HT-29 (cell line): ENCODE measurements at places on chromosomes 2 and 18.
A peak's percentile ranks its signal among the peaks of the same experiment; 100 is the strongest.

- no peak for DNase-seq
Observed at GRCh38 chr2:133579274-133579673, 11.0 kb upstream of the NCKAP5 start.

DNA sequence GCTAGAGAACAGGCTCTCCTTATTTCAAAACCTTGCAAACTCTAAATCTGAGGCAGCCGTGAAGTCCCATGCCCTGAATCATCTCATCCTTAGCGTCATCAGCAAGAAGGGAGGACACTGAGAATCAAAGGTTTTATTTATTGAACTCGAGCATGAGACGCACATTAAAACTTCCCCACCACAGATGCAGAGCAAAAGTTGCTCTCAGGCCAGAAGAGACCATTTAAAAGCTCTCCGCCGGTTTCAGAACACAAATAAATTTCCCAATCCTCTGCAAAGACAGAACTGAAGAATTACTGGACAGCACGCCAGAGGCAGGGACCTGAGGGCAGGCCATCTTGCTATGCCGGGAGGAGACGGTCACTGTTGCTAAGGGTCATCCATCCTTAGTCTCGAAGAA, 1.3 kb downstream of the AMMECR1L start:
- no peak for DNase-seq

DNA sequence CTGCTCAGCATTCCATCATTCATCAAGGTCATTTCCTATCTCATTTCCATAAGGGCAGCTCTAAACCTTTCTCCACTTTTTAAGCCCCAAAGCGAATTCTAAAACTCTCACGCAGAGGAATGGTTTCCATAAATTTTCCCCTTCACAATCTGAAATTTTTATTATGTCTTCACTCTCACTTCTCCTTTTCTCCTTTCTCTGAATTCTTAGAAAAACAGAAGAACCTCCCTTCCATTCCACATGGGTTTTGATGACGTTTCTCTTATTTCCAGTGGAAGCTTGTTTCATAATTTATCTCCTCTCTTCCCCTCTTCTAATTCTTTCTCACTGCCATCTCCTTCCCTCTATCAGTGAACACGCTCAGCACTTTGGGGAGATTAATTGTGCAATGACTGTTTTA, 97.3 kb downstream of the SPATS2L start:
- no peak for DNase-seq

DNA sequence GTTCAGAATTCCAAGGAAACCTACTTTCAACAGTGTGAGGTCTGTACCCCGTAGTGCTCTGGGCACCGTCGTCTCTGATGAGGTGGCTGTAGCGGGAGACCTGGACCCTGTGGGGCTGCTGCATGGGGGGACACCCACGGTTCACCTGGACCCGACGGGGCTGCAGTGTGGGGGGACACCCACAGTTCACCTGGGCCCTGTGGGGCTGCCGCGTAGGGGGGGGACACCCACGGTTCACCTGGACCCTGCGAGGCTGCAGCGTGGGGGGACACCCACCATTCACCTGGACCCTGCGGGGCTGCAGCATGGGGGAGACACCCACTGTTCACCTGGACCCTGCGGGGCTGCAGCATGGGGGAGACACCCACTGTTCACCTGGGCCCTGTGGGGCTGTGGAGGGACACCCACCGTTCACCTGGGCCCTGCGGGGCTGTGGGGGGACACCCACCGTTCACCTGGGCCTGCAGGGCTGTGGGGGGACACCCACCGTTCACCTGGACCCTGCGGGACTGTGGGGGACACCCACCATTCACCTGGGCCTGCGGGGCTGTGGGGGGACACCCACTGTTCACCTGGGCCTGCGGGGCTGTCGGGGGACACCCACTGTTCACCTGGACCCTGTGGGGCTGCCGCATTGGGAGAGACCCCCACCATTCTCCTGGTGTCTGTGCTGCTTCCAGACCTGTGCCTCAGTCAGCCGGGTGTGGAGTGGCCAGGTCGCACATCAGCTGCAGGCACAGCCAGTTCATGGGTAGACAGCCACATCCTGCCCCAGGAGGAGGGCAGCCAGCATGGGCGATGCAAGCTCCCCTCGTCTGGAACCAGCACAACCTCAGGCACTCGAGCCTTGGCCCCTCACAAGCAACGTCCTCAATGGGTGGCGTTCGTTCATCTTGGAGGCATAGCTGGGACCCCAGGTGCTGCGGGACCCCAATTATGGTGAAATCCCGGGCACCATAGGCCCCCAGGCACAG, 114.5 kb downstream of the TMEM18 start:
- no peak for DNase-seq

DNA sequence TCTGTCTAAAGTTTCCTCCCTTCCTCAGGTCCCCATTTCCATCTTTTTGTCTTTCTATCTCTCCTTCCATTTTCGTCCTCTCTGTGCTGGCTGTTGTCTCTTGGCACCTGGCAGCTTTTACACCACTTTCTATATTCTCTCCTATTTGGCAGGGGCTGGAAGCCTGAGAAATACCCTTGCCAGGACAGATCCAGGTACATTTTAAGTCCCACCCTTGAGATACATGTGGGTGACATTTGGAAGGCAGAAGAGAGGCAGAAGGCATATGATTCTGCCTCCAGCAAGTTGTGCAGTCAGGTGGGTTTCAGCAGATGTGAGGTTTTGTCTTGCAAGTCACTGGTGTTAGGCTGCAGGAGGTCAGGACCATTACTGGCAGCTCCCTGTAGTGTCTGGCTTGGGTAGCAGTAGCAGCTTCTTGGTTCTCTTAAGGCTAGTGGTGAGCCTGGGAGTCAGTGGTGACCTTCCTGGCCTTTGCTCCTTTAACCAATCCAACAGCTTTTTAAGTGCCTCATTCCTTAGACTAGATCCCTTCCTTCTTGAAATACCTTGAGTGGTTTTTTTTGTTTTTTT, 90.1 kb downstream of the CAPN13 start:
- DNase-seq: no peak

- no peak for DNase-seq
Observed at GRCh38 chr18:51121597-51121857, 76.0 kb downstream of the MEX3C start.

DNA sequence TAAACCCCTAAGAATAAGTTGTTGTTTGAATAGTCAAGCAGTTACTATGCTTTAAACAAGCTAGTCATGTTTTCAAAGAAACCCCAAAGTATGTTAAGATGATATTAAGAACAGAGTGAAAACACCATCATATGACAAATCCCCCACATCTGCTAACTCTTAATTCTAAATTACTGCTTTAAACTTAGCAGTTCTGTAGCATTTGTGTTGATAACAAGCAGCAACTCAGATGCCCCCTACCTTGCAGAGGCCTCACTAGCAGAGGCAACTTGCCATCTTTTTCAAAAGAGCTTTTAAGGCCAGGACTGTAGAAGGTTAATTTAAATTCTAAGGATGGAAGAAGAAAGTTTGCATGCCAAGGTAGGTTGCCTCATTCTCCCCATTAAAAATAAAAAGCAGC, 376.2 kb downstream of the SETBP1 start:
- no peak for DNase-seq

GRCh38 chr2:75798569-75798968, 87.9 kb upstream of the GCFC2 start:
- no peak for DNase-seq

GRCh38 chr2:85470850-85471800, 52.6 kb downstream of the SH2D6 start:
- peak; percentile 84 for DNase-seq

DNA sequence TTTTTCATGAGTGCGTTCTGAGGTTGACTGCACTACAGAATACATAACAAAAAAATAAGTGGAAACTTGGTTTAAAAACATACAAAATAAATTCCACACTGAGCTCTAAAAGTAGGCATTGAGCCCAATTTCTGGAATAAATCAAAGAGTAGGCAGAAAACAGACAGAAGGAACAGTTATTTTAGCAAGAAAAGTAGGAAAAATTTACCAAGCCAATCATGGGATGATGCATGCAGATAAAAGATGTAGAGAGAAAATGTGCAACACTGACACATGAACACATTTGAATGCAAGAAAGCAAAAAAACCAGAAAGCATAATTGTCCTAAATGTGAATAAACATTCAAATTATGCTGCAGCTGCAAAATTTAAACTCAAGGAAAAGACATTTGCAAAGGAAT, 308.3 kb downstream of the DLGAP1 start:
- no peak for DNase-seq

- no peak for DNase-seq
Observed at GRCh38 chr2:170462433-170463205, 252.5 kb upstream of the SP5 start.

GRCh38 chr18:58139459-58140386, 95.7 kb downstream of the NEDD4L start:
- DNase-seq: no peak

DNA sequence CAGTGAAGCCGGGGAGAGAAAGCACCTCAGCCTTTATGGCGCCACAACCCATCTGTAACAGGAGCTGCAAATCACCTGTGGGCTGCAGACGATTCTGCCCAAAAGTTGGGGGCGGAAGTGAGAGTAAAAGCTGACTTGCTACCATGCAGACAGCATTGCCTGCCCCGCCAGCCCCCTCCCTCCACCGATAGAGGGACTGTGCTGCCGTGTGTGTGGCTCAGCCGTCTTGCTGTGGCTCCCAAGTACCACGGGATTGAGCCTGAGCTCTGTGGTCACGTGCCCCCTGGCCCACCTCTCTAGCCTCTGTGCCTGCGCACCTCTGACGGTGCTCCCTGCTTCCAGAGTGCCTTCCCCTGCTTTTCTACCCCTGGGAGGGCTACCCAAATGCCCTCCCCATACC, 79.6 kb downstream of the GLI2 start:
- DNase-seq: no peak

- no peak for DNase-seq
Observed at GRCh38 chr2:239313776-239314175, 87.0 kb downstream of the HDAC4 start.

DNA sequence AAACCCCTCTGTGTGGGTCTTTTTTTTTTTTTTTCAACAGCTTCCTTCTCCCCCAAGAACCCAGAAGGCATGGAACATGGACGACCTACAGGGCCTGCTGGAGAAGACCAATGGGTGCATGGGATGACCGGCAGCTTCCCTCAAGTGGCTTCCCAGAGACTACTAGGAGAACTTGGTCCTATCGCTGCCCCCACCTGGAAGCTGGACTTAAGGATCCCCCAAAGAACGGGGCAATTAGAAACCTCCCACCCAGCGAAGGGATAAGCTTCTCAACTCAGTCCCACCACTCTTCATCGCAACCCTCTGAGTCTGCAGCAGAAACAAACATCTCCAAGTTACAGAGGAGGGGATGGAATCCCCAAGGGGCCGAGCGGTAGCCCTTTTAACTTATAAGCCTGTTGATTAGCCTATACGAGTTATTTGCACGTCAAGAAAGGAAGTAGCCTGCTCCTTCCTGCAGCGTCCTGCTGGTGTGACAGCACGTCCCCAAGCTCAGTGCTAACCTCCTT, 1.4 kb downstream of the ACTR1B start:
- DNase-seq: no peak

DNA sequence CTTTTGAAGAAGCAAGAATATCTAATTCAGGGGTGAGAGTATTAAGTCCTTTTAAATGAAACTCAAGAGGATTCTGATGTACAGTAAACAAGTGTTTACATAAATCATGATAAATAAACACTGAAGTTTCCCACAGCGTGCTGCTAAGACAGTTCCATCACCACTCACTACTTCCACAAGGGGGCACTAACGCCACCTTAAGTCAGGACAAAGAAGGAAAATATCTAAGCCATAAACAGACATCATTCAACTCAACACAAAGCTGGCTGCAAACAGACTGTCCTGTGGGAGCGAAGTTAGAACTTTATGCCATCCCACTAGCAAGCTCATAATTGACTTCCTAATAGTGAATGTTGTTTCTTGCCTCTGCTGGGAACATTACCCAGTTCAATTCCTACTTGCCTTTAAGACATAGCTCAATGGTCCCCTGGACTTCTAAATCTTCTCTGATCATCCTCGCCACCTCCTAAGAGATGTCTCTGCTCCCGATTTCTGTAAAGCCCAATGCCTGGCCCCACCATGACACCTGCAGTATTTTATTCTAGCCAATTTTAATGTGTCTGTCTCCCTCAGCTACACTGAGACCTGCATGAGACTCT, 36.5 kb downstream of the MRPL44 start:
- DNase-seq: peak; percentile 86

DNA sequence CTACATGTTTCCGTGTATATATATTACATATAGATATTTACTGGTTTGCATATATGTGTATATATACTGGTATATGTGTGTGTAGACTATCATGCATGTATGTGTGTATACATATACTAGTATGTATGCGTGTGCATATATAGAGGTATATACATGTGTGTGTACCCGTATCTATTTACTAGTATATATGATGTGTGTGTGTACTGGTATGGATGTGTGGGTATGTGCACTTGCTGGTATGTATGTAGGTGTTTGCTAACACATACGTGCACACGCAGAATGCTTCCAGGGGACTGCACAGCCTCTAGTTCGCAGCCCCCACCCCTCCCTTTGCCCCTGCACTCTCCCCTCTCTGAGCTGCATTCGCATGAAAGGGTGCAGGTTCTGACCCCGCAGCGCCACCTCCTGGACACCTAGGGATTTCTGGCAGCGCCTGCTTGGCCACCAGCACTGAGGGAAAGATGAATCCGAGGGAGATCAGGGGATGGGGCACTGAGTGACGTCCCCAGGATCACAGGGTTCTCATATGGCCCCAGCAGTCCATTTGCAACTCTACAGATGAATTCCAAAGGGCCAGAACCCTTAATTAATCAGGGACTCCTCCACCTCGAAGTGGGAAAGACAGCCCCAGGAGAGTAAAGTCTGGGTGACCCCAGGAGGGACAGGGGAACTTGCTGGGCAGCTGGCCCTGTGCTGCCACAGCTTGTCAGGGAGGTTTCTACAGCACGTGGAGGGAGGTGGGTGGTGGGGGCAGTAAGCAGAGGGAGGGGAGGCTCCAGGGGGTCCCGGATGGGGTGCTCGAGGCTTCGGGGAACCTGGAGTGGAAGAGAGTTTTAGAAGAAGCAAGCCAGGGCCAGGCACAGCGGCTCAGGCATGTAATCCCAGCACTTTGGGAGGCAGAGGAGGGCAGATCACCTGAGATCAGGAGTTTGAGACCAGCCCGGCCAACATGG, 66.8 kb upstream of the ASAP2 start:
- peak; percentile 76 for DNase-seq

GRCh38 chr18:44687421-44687820, 6.7 kb downstream of the SETBP1 start:
- DNase-seq: no peak

GRCh38 chr2:181454686-181455450, 2.3 kb upstream of the ITGA4 start:
- DNase-seq: no peak

GRCh38 chr2:41207578-41207977, 755.7 kb upstream of the SLC8A1 start:
- no peak for DNase-seq
